Eye (tissue), 1 donor: ENCODE measurements at places on chromosomes 5 and 9.

DNA sequence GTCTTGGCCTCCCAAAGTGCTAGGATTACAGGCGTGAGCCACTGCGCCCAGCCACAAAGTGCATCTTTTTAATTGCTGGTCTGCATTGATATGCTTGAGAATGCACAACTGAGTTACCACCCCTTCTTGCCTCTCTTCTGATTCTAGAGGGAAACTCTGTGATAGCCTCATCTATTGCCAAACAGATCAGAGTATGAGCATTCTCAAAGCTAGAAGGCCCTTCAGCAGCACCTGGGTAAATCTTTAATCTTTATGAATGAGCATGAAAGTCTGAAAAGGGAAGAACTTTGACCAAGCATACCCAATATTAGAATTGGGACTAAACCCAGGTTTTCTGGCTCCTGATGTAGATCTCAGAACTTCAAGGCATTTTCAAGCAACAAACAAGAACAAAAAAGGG is 298.3 kb upstream of the TNC start:
- no peak for DNase-seq

GRCh38 chr5:31068287-31068686 is 125.2 kb upstream of the CDH6 start:
- no peak for DNase-seq

DNA sequence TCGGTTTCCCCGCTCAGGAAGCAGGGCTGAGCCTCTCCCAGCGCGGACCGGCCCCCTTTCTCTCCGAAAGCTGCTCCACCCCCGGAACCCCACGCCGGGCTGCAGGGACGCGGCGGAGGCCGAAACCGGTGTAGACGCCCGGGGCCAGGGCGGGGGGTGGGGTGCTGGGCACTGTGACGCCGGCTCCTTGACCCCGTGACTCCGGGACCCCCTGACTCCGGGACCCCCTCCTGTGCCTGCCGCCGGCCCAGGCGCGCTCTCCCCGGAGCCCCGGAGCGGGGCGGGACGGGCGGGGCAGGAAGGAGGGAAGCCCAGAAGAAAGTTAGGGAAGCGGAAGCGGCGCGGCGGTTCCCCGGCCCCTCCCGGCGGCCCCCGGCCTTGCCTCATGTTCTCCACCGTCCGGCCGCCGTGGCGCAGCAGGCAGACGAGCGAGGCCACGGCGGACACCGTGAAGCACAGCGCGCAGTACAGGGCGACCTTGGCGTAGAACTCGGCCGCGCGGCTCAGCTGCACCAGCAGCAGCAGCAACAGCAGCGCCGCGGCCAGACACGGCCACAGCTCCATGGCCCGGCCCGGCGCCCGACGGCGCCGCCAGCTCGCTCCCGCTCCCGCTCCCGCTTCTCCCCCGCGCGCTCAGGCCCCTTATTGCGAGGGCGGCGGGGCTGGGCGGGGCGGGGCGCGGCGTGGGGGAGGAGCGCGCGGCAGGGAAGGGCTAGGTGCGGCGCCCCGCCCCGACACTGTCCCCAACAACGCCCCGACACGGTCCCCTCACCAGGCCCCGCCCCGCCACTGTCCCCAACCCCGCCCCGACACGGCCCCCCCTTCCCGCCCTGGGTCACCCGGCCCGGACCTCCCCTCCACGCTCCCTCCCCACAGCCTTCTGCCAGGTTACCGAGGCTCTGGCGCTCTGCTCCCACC is at the start of gene AGPAT2:
AGPAT2 (minus strand) TSS at position 664 of the 918 bp plus-strand sequence; CDS start at position 564, 100 bp downstream.
- peak; percentile 75 for DNase-seq

DNA sequence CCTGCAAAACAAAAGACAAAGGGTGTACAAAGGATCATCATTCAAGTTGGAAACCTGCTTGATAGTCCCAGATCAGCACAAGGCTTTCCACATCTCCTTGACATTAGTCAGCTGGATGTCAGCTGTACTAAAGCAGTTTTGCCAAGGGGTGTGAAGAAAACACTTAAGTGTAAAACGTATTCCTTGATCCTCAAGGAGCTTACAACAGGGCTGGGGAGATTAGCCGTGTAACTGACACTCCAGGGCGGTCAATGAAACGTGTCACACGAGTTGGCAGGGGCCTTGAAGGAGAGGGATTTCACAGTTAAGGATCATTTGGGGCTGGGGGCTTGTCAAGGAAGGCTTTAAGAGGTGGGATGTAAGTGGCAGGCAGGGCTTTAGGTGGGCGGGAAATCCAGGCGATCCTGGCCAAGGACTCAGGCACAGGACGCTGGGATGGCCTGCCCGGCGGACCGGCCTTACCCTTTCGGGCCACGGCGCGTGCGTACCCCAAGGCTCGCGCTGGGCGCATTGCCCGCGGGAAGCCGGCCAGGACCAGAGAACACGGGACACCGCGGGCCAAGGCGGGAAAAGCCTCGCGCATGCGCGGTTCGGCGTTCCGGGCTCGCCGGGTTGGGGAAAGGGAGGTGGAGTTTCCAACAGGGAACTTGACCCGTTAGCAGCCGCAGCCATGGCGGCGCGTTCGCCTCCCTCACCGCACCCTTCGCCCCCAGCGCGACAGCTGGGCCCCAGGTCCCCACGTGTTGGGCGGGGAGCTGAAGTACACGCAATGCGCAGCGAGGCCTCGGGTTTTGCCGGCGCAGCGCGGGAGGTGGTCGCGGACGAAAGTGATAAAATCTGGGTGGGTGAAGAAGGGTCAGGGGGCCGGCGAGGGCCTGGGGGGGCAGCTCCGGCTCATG is at the start of gene CNTLN:
CNTLN (plus strand) TSS at position 645 of the 899 bp plus-strand sequence; CDS start at position 671, 26 bp downstream.
- DNase-seq = peak; percentile 96

GRCh38 chr9:120377268-120378159 is 202.5 kb downstream of the CDK5RAP2 start:
- DNase-seq = no peak

- peak; percentile 80 for DNase-seq
Observed at GRCh38 chr5:118095115-118095514, 893.2 kb downstream of the DTWD2 start.

DNA sequence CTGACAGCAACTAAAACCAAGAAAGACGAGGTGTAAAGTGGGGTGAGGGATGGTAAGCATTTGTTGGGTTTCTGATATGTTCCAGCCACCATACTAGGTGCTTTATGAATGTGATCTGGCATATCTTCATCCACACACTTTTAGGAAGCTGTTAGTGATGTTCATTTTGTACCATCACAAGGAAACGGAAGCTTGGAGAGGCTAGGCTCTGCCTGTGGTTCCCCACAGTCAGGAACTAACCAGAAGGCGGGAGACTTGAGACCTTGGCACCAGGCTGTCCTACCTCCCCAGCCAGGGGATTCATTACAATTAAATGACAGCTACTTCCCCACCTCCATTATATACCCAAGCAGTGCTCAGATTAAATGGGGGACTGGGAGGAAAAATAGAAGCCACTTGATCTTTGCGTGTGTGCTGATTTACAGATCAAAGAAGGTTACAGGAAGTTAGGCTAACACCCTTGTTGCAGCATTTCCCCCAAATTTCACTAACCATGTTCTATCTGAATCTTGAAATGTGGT is 43.0 kb downstream of the SFXN1 start:
- DNase-seq = no peak

DNA sequence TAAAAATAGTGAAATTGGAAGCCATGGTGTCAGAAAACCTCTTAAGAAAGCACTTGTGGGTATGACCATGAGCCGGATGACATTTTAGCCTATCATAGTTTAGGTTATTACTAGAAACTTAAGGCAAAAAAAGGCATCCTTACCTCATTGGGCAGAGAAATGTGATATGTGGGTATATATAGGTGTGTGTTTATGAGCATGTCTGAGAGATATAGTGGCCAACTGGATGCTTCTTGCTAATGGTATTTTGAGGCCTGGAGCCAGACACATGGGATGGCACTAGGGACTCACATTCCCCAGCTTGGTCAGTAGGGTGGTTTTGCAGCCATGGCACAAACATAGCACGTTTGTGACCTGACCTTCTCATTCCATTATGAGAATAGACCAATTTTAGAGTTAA is 295.6 kb upstream of the MEF2C start:
- no peak for DNase-seq

DNA sequence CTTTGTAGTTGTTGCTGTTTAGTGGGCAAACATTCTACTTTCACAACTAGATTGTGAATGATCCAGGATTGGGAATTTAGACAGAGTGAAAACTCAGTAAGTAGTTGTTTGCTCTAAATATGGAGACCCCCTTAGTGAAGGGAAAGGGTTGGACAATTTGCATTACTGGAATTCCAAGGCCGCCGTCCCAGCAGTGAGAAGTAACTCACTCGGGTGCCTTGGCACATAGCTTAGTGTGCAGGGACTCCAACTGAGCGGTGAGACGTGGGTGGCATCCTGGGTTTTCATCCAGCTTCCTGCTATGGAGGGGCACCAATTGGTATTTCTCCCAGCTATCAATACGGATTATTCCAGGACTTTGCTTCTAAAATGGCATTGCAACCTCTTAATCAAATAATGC is 69.7 kb upstream of the FCN1 start:
- DNase-seq = no peak

GRCh38 chr9:18596920-18597319 is 123.0 kb downstream of the ADAMTSL1 start:
- DNase-seq = no peak

DNA sequence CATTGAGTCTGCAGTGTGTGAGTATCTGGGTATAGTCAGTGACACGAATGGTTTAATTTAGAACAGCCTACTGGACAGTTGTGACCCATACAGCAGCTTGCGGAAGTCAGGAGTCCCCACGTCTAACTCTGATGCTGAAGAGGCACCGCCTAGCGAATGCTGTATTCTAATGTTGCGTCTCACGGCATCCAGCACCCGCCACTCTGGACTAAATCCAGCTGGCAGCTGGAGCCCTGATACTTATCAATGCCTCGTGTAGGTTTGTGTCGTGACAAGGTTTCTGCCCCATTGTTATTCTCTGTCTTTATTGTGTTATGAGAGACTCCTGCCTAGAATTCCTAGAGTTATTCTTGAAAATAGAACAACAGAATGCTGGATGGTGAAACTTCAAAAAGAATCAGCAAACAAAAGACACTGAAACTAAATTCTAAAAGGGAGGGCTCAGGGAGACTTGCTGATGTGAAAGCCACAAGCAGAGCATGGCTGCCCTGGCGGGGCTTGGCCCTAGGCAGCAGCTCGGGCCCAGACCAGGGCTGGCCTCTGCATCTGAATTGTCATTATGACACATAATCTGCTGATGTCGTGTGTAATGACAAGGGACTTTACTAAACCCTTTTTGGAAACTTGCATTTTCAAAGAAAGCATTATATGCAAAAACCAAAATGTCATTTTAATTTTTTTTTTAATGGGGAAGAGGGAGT is 123.5 kb upstream of the ICE1 start:
- no peak for DNase-seq

- no peak for DNase-seq
Observed at GRCh38 chr5:61669531-61669930, 337.5 kb downstream of the ZSWIM6 start.

GRCh38 chr5:180350711-180351465 is 2.2 kb downstream of the GFPT2 start:
- DNase-seq = no peak

DNA sequence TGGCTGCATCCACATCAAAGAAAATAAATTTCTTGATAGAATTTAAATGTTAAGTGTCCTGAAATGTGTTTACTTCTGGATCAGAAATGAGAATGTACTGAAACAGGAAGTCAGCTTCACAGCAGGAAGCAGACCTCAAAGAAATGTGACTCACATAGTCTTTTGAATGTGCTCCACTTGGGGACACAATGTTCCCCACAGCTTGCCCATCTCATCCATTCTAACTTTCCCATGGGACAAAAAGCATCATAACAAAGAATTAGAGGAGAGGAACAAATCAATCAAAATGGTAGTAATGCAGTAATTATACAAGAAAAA is 85.7 kb downstream of the GRAMD2B start:
- no peak for DNase-seq

- DNase-seq = no peak
Observed at GRCh38 chr5:53130266-53130665, 20.7 kb upstream of the MOCS2 start.

- no peak for DNase-seq
Observed at GRCh38 chr5:133967124-133967523, 1.3 kb downstream of the C5orf15 start.

- DNase-seq = no peak
Observed at GRCh38 chr5:116532762-116533525, 41.7 kb downstream of the SEMA6A start.

- DNase-seq = no peak
Observed at GRCh38 chr5:140590861-140591260, 26.2 kb downstream of the SLC35A4 start.
